EH (cell line): ENCODE measurements at places on chromosomes 3 and 15.

GRCh38 chr3:136604961-136605360 is 147.2 kb downstream of the STAG1 start:
- DNase-seq = peak; percentile 40

DNA sequence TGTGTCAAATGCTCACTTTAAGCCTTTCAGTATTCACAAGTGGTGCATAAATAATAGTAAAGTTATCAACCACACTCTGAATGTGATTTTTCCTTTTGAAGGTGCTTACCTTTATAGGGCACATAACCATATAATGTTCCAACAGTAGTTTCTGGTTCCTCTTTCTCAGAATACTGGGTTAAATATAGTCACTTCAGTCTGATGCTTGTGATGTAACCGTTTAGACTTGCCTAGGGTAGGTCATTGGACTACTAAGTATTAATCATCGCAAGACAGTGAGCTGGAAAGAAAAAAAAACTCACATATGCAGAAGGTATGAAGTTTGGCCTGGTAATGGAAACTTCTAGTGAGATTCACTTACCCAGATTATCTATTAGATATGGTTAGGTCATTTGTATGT is 1.9 kb downstream of the KBTBD8 start:
- peak; percentile 66 for DNase-seq

GRCh38 chr15:27742751-27743477 is 356.2 kb downstream of the OCA2 start:
- no peak for DNase-seq

DNA sequence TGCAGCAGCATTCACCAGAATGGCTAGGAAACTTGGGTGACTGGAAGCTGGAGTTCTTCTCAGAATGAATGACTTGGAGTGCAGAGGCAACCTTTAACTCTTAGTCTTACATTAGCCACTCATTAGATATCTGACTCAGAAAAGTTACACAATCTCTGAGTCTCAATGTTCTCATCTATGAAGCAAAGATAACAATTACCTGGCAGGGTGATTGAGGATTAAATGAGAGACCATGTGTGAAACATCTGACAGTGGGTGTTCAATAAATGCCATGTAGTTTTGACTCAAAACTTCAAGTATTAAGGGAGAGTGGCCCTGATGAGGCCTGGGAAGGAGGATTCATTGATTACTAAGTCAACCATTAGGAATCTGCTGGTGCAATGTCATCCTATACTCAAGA is 48.3 kb downstream of the MRPL3 start:
- peak; percentile 39 for DNase-seq

DNA sequence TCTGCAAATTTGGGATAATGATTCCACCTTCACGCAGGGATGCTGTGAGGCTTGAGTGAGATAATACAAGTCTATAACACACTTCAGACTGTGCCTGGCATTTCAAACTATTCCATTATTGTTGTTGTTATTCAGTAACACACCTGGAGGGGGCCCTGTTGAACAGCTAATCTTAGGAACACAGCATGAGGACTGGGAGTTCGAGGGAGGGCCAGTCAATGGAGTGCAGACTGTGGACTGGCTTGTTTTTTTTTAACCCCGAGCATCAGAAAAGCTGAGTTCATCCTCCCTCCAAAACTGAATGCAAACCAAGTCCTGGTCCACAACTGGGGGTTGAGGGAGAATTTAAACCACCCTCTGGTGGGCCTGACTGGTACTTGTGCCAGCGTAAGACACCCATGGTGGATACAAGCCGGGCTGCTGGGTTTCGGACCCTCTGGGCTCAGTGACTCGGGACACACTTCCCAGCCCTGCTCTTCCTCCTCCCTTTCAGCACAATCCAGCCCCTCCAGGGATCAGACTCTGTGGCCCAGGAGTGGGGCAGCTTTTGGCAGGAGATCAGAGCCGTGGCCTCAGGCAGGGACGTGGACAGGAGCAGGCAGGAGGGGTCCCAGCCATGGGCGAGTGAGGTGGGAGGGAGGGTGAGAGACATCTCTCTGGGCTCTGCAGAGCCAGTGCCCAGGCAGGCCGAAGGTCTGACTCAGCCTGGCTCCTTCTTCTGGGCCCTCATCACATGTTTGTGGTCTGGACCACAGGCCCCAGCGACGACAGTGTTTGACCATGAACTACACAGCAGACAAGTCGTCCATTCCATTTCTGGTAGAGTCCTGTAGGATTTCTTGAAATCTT is 36.3 kb upstream of the MEX3B start:
- DNase-seq = peak; percentile 98

DNA sequence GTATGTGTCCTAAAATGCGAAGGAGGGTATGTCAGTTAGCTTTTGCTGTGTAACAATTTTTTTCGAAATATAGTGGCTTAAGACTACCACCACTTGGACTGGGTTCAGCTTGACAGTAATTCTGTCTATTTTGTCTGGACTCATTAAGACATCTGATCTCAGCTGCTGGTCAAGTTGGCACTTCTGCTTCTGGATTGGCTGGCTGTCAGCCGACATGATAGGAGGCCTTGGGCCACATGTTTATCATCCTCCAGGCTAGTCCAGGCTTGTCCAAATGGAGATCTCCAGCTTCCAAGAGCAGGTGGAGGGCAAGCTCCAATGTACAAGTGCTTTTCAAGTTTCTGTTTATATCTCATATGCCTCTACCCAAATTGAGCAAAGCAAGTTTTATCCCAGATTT is 95.9 kb downstream of the GALK2 start:
- no peak for DNase-seq

- no peak for DNase-seq
Measured at GRCh38 chr15:55708720-55709119, 34.2 kb downstream of the PRTG start.
